ENCODE measurements at places on chromosomes 3 and 15.

- DNase-seq, result no peak
These were observed 88.5 kb upstream of the NANOGP8 start for GRCh38 chr15:35173444-35174118.

- no peak for DNase-seq
These were observed 664 bp downstream of the PARP3 start for GRCh38 chr3:51942603-51943450.

- DNase-seq, result no peak
These were observed 23.0 kb downstream of the TBC1D2B start for GRCh38 chr15:78054518-78054917.

GRCh38 chr3:126167566-126167965, 12.8 kb downstream of the ALDH1L1 start:
- no peak for DNase-seq

DNA sequence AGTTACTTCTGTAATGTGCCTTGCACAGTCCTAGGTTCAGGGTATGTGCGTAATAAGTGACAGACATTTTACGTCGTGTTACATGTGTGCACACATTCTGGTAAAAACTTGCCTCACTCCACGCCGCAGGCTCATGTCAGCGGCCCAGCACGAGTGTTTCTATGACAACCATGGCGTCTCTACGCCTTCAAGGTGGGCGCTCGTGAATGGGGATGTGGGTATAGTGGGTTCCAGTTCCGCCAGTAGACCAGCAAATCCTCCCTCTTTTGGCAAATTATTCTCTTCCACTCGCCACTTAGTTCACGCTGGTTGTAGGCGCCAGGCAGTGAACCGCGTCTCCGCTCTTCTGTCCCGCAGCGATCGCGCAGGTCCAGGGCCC, 40.3 kb downstream of the CHST14 start:
- DNase-seq, result no peak

- no peak for DNase-seq
These were observed 5.6 kb downstream of the WDR82 start for GRCh38 chr3:52272831-52273230.

- DNase-seq, result no peak
These were observed 341.7 kb upstream of the UBE2E2 start for GRCh38 chr3:22861426-22861825.

- no peak for DNase-seq
These were observed 40.4 kb downstream of the TM2D3 start for GRCh38 chr15:101611580-101612299.

DNA sequence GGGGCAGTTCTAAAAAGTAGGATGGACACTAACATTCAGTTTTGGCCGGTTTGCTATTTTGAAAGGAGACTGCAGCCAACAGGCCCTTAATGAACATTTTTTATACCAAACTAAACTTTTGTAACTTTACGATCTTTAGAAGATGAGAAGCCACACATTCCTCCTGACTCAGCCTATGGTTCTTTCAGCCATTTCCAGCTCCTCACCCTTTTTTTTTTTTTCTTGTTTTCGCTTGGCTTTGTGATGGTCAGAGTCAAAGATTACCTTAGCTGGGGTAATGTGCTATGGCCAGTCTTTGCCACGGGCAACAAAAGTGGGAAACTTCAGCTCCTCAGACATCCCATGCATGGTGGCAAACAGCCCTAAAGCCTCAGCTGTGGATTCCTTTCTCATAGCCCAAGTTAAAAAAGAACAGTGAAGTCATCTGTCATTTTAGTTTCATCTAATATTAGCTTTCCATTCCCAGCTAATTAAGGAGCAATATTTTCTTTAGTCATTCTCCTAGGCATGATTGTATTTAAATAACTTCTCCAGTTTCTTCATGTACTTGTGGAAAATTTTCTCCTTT, 368.7 kb downstream of the MFSD1 start:
- no peak for DNase-seq

DNA sequence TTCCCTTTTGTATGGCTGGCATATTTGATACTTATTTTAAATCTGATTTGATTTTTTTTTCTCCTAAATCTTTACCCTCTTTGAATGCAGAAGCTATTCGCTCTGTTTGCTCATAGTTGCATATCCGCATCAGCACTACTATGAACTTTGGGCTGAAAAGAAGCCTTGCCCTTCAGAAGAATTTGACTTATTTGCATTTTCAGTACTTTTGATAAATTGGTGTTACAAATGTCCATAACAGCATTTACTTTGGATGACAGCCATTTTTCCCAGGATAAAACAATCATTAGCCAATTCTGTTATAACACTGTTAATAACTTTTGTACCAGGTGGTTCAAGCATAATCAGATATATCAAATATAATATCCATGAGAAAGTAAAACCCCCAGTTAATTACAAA, 129.5 kb downstream of the PLCL2 start:
- no peak for DNase-seq

DNA sequence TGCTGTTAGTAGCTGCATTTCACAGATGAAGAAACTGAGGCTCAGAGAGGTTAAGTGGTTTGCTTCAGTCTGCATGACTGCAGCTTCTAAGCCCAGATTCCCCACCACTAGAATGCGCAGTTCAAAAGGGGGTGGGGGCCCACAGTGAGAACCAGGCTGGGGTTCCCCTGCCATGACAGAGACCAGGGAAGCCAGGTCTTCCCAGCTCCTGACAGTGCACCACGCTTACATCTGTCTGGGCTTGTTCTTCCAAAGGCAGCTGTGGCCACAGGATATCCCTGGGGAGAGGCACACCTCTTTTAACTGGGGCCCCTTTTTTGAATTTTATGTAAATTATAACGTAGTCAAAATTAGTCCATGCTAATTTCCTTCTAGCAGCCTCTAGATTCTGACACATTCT, 5.3 kb downstream of the PLEKHO2 start:
- DNase-seq, result peak; percentile 91

DNA sequence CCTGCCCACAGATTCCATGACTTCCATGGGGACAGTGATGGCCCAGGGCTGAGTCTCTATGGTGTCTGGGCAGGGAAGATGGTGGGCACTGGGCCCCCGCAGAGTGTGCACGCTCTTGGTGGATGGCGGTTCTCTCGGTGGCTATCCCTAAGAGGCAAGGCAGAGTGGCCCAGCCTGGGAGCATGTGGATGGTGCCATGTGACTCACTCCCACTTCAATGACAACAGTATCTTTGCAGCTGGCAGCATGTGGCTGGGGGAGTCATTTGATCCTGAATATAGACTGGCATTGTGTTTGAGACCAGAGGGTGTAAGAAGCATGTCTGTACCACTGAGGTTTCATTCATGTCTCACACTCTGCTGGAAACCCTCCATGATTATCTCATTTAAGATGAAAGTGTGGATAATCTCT, 101.2 kb downstream of the CORO2B start:
- DNase-seq, result no peak

- peak; percentile 31 for DNase-seq
These were observed 538.6 kb downstream of the TUSC7 start for GRCh38 chr3:117248153-117248552.

- DNase-seq, result no peak
These were observed 133.5 kb downstream of the WNT7A start for GRCh38 chr3:13746385-13746784.

DNA sequence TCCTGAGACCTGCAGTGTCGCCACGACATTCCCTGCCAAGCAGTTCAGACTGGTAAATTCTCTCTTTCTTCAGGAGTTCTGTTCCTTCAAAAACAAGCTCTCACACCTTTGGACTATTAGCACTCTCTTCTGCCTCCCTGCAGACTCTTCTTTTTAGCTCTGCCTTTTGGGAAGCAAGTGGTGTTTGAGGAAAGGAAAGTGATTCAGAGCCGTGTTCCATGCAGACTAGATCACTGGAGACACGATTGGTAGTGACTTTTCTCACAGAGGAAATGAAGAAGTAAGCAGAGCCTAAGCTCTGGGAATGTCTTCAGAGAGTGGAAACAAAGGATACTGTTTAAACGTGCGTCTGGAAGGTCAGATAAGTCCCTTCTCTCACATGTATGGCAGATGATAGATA, 270.6 kb upstream of the TPRG1 start:
- DNase-seq, result no peak

DNA sequence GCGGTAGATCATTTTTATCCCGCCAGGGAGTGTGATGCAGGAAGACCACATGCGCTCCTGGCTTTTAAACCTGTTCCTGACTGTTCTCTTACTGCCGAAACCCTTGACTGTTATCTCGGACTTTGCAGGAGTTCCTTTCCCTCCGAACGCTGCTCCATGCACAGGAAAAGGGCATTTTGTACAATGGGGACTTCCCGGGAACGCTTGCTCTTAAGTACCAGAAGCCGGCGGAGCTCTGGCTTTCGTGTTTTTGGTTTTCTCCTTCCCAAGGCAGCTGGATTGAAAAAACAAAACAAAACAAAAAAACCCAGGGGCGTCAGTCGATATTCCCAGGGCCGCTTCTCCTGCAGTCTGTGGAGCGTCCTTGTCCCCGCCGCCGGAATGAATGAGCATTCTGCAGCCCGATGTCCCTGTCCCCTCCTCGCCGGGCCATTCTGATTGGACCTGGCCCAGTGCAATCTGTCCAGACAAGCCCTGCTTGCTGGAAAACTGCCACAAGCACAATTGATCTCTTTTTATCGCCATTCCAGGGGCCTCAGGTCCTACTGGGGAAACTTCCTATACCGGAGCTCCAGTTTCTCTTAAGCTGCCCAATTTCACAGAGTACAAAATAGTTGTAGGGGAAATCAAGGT, 44.8 kb downstream of the SLC6A1 start:
- DNase-seq, result no peak

DNA sequence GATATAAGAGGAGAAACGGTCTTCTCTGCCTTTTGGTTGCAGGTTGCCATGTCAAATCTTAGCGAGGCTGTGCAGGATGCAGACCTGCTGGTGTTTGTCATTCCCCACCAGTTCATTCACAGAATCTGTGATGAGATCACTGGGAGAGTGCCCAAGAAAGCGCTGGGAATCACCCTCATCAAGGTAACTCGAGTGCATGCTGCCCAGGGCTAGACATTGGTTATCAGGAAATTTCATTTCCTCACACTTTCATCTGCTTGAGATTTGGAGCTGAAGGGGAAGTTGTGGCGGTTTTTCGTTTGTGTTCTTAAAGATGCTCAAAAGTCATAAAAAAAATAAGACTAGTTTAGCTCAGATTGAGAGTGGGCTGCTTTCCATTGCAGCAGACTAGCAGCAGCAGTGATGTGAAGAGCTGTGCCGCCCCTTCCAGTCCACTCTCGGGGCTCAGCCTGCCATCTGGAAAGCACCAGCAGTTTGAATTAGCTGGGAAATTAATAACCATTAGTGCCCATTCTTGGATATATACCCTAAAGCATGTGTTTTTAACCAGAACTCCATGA, 32.2 kb downstream of the GPD1L start:
- DNase-seq, result no peak

GRCh38 chr3:152322756-152323155, 54.0 kb downstream of the MBNL1 start:
- DNase-seq, result peak; percentile 99

DNA sequence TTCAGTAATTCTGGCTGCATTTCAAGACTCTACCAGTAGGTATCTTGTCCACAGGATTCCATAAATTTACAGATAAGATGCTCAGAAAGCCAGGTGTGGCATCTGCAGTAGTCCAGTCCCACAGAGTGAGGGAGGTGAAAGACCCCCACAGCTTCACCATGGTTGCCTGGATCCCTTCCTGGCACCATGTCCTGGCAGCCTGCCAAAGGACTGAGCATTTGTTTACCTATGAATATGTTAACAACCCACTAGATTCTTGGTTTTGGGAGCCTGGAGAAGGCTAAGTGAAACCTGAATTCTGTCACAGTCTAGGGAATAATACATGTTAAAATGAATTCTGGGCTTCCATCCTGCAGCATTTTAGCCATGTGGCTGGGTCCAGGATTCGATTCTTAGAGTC, 14.9 kb downstream of the CHST2 start:
- DNase-seq, result peak; percentile 47

DNA sequence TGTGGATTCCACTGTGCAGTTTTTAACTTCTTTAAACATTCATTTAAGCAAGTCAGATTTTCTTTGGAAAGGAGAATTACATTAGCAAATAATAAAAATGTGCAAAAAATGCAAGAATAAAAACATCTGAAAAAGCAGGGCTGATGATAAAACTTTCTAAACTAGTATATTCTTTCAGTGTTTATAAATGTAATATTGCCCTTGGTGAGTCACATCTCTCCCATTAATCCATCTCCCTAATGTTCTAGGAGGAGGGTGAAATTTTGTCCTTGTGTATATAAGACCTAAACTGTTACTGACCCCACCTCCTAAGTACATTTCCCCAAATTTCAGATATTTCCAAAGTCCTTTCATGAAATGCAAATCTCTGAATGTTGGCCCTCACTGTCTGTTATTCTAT, 28.5 kb upstream of the DCUN1D1 start:
- DNase-seq, result no peak

DNA sequence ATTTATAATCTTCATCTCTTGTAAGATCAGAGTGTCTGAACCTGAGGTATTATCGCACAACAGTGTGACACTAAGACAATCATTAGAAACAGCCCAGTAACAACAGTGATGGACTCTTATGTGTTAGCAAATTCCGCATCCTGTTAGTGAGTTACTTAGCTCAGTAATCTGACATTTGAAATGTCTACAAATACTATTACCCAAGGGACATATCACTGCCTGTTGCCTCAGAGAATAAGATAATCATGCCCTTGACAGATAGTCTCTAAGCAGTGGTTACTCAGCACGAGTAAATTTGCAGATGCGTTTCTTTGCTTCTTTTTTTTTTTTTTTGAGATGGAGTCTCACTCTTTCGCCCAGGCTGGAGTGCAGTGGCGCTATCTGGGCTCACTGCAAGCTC, 13.4 kb upstream of the RTP1 start:
- DNase-seq, result no peak

GRCh38 chr3:120670576-120670975, 11.5 kb downstream of the HGD start:
- no peak for DNase-seq

GRCh38 chr3:183210341-183210740, 42.7 kb upstream of the B3GNT5 start:
- no peak for DNase-seq

- peak; percentile 54 for DNase-seq
These were observed 56.0 kb downstream of the KBTBD12 start for GRCh38 chr3:127970966-127971592.

- no peak for DNase-seq
These were observed 177.1 kb upstream of the CHRNA7 start for GRCh38 chr15:31852933-31853799.

DNA sequence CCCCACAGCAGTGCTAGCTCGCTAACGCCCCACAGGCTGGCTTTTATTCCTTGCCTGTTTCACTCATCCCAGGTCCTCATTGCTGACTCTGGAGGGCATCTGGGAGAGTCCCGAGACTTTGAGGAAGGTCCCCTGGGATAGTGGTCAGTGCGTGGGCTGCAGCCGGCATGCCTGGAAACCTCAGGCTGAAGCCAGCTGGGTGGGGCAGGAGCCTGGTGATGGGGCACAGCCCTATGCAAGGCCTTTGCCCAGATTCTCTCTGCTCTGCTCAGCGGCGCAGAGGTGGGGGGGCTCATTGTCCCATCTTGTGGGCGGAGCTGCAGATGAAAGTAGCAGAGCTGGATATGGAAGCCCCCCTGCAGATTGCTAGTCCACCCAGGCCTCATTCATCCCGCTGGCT, 55.7 kb upstream of the SMAD6 start:
- no peak for DNase-seq

DNA sequence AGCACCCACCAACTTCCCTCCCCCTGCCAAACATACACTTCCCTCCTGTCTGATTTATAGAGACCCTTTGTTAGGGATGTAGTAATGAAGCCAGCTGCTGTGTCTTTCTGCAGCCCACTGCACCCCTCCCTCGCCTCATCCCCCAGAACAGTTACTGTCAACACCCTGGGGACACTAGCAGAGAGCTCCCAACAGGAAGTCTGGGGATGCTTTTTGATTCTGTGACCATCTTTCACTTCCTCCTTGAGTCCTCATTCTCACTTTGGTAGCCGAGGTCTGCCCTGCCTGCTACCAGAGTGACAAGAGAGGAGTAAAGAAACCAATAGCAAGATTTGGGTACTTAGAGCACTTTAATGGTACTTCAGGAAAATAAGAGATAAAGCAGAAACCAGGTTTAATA, 201.6 kb downstream of the SATB1 start:
- no peak for DNase-seq

Measured in NCI-H526 treated with DMSO at 0.1 percent for 48 hours (cell line).